ENCODE measurements at places on chromosomes 1 and 21. TPM values are rescaled to one million over a fixed set of nuclear protein-coding genes. Genes with fewer than 3 reads are reported as not detected.

Gene SH2D1B
- not detected for total RNA-seq

Gene FUBP1
- 193 TPM for total RNA-seq

Gene UROD
- total RNA-seq: 265 TPM

Gene CFAP74
- total RNA-seq: not detected

Gene ATXN7L2
- total RNA-seq: 0.99 TPM

Gene TRIM33
- total RNA-seq: 29.7 TPM
